ENCODE measurements at places on chromosomes 1 and 21. TPM values are rescaled to one million over a fixed set of nuclear protein-coding genes. Genes with fewer than 3 reads are reported as not detected.

GRCh38 chr1:3590139-3590763 lies 21.1 kb downstream of the MEGF6 start:
- no peak for DNase-seq

- no peak for DNase-seq
Observed at GRCh38 chr1:15940110-15941043, 35.5 kb downstream of the ZBTB17 start.

- no peak for DNase-seq
Observed at GRCh38 chr1:236451796-236452373, 57.8 kb downstream of the EDARADD start.

- DNase-seq: no peak
Observed at GRCh38 chr1:97461782-97462181, 459.1 kb downstream of the DPYD start.

GRCh38 chr1:21523297-21523813 lies 14.1 kb downstream of the ALPL start:
- no peak for DNase-seq

DNA sequence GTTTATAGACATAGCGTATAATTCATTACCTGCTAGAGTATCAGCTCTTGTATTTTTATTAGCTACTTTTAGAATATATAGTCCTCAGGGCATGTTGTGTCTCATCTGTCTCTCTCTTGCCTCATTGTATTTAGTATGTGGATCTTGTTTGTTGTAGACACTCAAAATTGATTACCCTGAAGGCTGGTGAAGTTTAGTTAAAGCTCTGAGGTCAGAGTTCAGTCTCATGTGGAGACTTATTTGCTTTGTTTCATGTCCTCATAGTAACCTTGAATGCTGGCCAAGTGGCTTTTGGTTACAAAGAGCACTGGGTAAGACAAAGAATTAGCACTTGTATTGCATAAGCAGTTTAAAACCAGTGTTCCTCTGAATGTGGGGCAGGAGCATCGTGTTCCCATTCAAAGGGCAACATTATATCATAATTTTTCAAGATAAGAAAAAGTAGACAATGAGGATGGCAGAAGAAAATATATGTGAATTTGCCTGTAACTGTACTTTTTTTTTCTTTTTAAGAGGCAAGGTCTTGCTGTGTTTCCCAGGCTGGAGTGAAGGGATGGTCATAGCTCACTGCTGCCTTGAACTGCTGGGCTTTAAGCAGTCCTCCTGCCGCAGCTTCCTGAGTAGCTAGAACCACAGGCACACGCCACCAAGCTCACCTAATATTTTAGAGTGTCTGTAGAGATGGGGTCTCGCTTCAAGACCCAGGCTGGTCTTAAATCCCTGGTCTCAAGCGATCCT lies 17.4 kb downstream of the CNST start:
- peak; percentile 63 for DNase-seq

- peak; percentile 30 for DNase-seq
Observed at GRCh38 chr1:154574716-154575115, 7.1 kb downstream of the CHRNB2 start.

EBNA1BP2 gene
- 150 TPM for total RNA-seq

ALG6 gene
- 25.3 TPM for total RNA-seq
